RWPE2 (cell line): ENCODE measurements at places on chromosomes 4 and X.

DNA sequence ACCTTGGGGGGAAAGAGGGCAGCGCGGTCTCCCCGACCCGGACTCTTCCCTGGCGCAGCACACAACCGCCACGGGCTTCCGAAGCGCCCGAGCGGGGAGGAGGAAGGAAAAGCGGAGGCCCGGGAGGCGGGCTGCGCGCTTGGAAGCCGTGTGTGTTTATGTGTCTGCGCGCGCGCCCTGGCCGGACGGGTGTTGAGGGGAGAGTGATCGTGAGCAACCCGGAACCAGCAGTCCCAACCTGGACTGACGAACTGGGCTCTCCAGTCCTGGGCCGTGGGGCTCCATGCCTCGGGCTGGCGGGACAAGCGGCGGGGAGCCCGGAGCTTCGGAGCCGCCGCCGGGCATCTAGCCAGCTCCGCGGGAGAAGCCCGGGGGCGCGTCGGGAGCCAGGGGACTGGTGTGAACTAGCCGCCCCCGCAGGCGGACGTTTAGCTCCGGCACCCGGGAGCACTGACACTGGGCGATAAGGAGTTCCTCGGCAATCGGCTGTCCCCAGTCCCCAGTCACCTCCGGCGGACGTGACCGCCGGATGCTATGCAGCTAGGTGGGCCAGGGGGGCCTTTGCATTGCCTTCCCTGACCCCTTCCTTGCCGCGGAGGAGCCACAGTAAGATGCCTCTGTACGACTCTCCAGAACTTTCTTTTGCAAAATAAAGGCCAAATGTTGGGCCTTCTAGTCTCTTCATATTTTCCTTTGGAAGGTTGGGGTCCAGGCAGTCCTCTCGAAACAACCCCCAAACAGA, 74.8 kb upstream of the BCOR start:
- H3K27me3 ChIP-seq, result no peaks in the 10 kb centered on the region
- H3K27ac ChIP-seq, result no peak overlapping the region
- H3K4me1 ChIP-seq, result no peaks in the 10 kb centered on the region

DNA sequence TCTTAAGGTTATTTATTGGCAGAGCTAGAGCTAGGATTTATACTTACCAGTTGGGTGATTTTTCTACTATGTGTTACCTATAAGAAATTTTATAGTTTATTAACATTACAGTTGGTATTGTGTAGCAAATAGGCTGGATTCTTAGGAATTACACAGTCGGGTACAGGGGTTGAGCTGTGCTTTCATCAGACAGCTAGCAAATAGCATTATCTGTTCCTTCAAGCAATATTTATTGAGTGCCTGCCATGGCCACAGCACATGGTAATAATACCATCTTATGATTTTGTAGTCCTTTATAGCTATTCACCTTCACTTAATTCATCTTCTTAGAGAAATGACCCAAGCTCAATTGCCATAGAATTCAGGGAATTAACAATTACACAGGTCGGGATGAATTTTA, 109.4 kb upstream of the PACRGL start:
- no peaks in the 10 kb centered on the region for H3K4me1 ChIP-seq
- no peak for DNase-seq
- no peak overlapping the region for H3K4me3 ChIP-seq
- H3K36me3 ChIP-seq, result no peaks in the 10 kb centered on the region
- H3K27me3 ChIP-seq, result no peaks in the 10 kb centered on the region

GRCh38 chrX:115399306-115399705, 109.8 kb downstream of the LUZP4 start:
- no peak overlapping the region for H3K27ac ChIP-seq
- no peaks in the 10 kb centered on the region for H3K4me1 ChIP-seq
- no peaks in the 10 kb centered on the region for H3K36me3 ChIP-seq
- H3K27me3 ChIP-seq, result no peaks in the 10 kb centered on the region
- H3K4me3 ChIP-seq, result no peak overlapping the region

DNA sequence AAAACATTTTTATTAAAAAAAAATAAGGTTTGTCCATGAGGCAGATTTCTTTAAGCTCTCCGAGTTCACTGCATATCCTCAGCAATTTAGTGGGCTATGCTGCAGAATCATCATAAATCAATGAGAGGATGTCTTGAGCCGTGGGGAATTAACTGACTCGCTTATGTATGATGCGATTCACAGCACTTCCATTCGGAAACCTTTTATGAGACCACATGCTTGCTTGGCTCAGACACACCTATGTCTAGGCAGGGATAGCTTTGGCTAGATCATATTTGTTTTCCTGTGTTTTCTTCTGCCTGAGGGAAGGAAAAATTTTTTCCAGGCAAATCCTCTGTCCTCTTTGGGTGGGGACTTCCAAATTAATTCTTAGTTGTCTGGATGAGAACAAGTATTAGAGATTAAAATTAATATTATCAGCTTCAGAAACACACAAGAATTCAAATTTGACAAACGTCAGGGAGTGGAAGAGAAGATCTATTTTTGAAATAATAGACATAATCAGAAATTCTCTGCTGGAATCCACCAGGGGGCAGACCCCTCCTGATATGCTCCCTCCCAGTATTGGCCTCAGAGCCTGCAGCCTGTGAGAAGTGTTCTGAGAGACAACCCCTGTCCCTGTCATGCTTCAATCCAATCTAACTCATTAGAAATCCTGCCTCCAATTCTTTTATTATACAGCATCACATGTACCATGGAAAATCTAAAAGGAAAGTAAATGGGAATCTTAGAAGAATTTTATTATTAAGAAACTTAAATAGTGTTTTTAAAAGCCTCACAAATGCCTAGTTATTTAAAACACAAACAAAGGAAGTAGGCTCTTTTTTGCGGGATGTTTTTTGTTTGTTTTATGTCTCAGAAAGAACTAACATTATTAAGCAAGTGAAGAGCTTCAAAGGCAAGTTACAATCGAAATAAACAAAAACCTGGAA, 345.1 kb upstream of the TACR3 start:
- H3K27me3 ChIP-seq, result no peaks in the 10 kb centered on the region
- H3K4me1 ChIP-seq, result peaks cover 6% of the 10 kb centered on the region
- H3K4me3 ChIP-seq, result no peak overlapping the region
- DNase-seq, result no peak
- no peaks in the 10 kb centered on the region for H3K36me3 ChIP-seq

GRCh38 chr4:125983168-125983567, 668.4 kb downstream of the FAT4 start:
- no peaks in the 10 kb centered on the region for H3K4me1 ChIP-seq
- no peak for DNase-seq
- no peak overlapping the region for H3K4me3 ChIP-seq
- no peaks in the 10 kb centered on the region for H3K36me3 ChIP-seq
- H3K27me3 ChIP-seq, result no peaks in the 10 kb centered on the region

- H3K27me3 ChIP-seq, result no peaks in the 10 kb centered on the region
- H3K36me3 ChIP-seq, result no peaks in the 10 kb centered on the region
- no peak overlapping the region for H3K4me3 ChIP-seq
- no peak for DNase-seq
- H3K27ac ChIP-seq, result no peak overlapping the region
These were observed 939.7 kb upstream of the LCORL start for GRCh38 chr4:18961266-18961665.

DNA sequence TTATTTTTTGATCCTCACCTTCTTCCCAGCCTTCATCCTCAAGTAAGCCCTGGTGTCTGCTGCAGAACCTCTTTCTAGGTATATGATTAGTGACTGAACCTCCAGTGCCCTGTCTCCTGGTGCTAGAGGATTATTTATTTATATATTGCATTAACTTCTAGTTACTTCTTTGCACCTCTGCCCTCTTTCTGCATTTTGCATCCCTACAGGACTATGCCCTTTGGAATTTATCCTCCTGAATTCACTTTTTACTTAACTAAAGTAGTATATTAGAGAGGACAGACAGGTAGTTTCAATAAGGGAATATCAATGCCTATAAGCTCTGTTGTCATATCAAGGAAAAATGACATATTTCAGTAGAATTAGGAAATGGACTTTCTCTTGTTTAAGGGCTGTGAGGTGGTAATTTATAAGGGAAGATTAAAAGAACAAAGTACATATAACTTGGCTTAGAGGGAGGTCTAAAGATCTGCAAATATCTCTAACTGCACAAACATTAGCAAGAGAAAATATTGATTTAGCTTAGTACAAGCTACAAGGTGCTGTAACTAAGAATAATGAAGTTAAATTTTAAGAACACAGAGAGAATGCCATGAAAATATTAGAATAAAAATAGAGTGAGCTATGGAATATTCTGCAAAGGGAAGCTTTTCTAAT, 181.7 kb downstream of the TEX13A start:
- no peaks in the 10 kb centered on the region for H3K36me3 ChIP-seq
- no peak for DNase-seq
- H3K27ac ChIP-seq, result no peak overlapping the region
- H3K4me3 ChIP-seq, result no peak overlapping the region
- no peaks in the 10 kb centered on the region for H3K27me3 ChIP-seq

GRCh38 chr4:164892018-164892417, 15.0 kb downstream of the APELA start:
- H3K27ac ChIP-seq, result no peak overlapping the region
- no peak for DNase-seq
- peaks cover 5% of the 10 kb centered on the region for H3K27me3 ChIP-seq
- H3K36me3 ChIP-seq, result no peaks in the 10 kb centered on the region
- no peaks in the 10 kb centered on the region for H3K4me1 ChIP-seq

- H3K4me3 ChIP-seq, result no peak overlapping the region
- no peak overlapping the region for H3K27ac ChIP-seq
- DNase-seq, result no peak
- H3K27me3 ChIP-seq, result no peaks in the 10 kb centered on the region
- H3K36me3 ChIP-seq, result 0 out of 2 replicates have a peak, but pooled peaks cover 3% of the 10 kb centered on the region
- peaks cover 8% of the 10 kb centered on the region for H3K4me1 ChIP-seq
These were observed 219.0 kb downstream of the TLL1 start for GRCh38 chr4:166091912-166092510.

- no peaks in the 10 kb centered on the region for H3K27me3 ChIP-seq
- no peak overlapping the region for H3K4me3 ChIP-seq
- H3K27ac ChIP-seq, result no peak overlapping the region
- H3K36me3 ChIP-seq, result peaks cover 14% of the 10 kb centered on the region; the same call in 1 of the 2 replicates
- no peak for DNase-seq
These were observed 64.8 kb downstream of the AFAP1 start for GRCh38 chr4:7874838-7875237.

GRCh38 chr4:89039730-89040338, 17.2 kb downstream of the FAM13A start:
- H3K36me3 ChIP-seq, result no peaks in the 10 kb centered on the region
- H3K4me3 ChIP-seq, result no peak overlapping the region
- no peak overlapping the region for H3K27ac ChIP-seq
- H3K4me1 ChIP-seq, result no peaks in the 10 kb centered on the region

GRCh38 chrX:119151051-119151380, 23.4 kb upstream of the KIAA1210 start:
- no peak overlapping the region for H3K27ac ChIP-seq
- no peaks in the 10 kb centered on the region for H3K27me3 ChIP-seq
- no peaks in the 10 kb centered on the region for H3K4me1 ChIP-seq
- no peak for DNase-seq
- H3K4me3 ChIP-seq, result no peak overlapping the region

GRCh38 chr4:45869184-45869583, 254.7 kb downstream of the GABRG1 start:
- peaks cover 6% of the 10 kb centered on the region for H3K27me3 ChIP-seq
- DNase-seq, result no peak
- no peaks in the 10 kb centered on the region for H3K4me1 ChIP-seq
- H3K4me3 ChIP-seq, result no peak overlapping the region
- H3K27ac ChIP-seq, result no peak overlapping the region

DNA sequence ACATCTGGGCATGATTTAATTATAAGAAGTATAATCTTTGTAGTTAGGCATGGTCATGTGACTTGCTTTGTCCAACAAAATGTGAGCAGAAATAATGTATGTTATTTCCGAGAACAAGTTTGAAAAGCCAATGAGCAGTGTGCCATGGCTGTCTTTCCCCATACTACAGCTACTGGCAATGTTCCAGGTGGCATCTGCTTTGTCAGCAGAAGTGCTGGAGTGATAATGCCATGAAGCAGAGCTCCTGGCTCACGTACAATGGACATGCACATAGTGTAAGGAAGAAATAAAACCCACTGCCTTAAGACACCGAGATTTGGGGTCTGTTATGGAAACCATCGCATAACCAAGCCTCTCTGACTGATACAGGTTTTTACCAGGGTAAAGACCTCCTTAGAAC, 212.6 kb upstream of the RASGEF1B start:
- H3K4me3 ChIP-seq, result no peak overlapping the region
- no peak for DNase-seq
- H3K27ac ChIP-seq, result no peak overlapping the region
- H3K4me1 ChIP-seq, result no peaks in the 10 kb centered on the region

DNA sequence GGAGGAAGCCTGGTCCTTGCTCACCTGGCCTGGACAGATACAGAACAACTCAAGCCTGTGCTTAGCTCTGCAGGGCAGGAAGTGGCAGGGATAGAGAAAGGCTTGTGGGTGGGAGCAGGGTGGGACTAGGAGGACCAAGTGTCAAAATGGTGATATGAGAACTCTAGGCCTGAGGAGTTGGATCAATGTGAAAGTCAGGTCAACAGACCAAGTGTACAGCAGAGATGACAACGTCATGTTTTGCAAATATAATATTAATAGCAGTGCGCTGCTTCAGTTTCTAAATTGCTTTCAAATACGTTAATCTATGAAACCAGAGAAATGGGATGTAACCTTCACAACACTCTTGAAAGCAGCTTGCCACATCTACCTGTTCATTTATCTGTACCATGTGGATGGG, 114.2 kb upstream of the MAP3K15 start:
- no peak for DNase-seq
- no peaks in the 10 kb centered on the region for H3K36me3 ChIP-seq
- H3K27ac ChIP-seq, result no peak overlapping the region
- H3K4me1 ChIP-seq, result peaks cover 25% of the 10 kb centered on the region
- H3K4me3 ChIP-seq, result no peak overlapping the region

DNA sequence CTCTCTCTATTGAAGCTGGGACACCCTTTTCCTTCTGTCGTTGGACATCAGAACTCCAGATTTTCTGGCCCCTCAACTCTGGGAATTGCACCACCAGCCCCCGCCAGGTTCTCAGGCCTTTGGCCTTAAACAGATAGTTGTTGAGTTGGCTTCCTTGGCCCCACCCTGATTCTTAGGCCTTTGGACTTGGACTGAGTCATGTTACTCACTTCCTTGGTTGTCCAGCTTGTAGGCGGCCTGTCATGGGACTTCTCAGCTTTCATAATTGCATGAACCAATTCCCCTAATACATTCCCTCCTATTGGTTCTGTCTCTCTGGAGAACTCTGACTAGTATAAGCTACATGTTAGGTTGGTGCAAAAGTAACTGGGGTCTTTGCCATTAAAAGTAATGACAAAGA, 195.7 kb downstream of the GPAT3 start:
- no peaks in the 10 kb centered on the region for H3K36me3 ChIP-seq
- peaks cover 2% of the 10 kb centered on the region for H3K27me3 ChIP-seq
- no peak overlapping the region for H3K4me3 ChIP-seq

- H3K36me3 ChIP-seq, result no peaks in the 10 kb centered on the region
- no peak for DNase-seq
- no peaks in the 10 kb centered on the region for H3K4me1 ChIP-seq
- no peaks in the 10 kb centered on the region for H3K27me3 ChIP-seq
- no peak overlapping the region for H3K27ac ChIP-seq
These were observed 16.9 kb downstream of the CYBB start for GRCh38 chrX:37796805-37797204.

GRCh38 chr4:569958-570667, 6.0 kb downstream of the TMEM271 start:
- H3K27ac ChIP-seq, result no peak overlapping the region
- H3K4me3 ChIP-seq, result no peak overlapping the region
- no peaks in the 10 kb centered on the region for H3K4me1 ChIP-seq
- H3K36me3 ChIP-seq, result no peaks in the 10 kb centered on the region
- no peak for DNase-seq
